ENCODE measurements at places on chromosomes 7 and 10.
A peak's percentile ranks its signal among the peaks of the same experiment; 100 is the strongest.

GRCh38 chr10:125149036-125149679, 11.2 kb downstream of the CTBP2 start:
- DNase-seq: no peak

GRCh38 chr7:24756545-24757352, 515 bp downstream of the GSDME start:
- no peak for DNase-seq

GRCh38 chr7:129828989-129829736, 123.6 kb downstream of the UBE2H start:
- no peak for DNase-seq

- DNase-seq: no peak
Measured at GRCh38 chr10:76161301-76161582, 729.8 kb downstream of the LRMDA start.

DNA sequence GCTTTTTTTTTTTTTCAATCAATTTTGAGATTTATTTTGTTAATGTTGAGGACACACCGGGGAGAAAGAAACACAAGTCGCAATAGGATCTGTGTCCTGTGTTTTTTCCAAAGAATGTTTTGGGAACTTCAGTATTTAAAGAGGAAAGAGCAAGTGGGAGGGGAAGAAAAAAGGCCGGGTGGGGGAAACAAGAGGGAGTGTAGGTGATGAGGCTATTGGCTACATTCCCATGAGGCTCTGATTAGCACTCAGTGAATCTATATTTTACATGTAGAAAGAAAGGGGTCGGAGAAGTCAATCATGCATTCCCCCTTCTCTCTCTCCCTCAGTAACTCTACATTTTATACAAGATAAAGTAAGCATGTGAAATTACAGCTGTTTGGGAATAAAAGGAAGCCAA, 4.1 kb downstream of the ZNF680 start:
- no peak for DNase-seq

DNA sequence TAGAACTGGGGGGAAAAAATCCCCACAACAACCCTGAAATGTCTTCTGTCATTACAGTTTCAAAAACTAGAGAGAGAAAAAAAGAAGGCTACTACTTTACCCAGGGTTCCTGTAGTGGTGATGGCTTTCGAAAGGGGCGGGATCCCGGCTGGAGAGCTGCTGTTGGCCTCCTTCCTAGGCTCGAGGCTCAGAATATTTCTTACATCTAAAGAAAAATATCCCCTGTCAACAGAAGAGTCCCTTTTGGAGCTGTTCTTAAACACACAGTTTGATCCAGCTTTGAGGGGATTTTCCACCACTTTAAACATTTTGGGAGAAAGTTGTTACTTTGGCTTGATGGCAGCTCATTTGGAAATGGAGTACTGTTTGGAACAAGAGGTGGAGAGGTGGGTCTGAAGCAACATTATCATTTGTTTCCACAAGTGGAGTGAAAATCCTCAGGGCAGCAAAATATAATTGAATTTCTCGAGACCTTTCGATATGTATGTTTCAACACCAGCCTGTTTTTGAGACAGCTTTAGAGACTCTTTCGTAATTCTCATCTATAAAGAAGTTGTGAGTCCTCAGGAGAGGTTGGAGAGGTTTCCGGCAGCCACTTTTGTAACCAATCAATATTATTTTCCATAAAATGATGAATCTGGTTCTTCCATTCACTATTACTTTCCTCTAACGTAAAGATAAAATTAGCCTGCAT, 5.1 kb downstream of the HOXA13 start:
- DNase-seq: no peak

DNA sequence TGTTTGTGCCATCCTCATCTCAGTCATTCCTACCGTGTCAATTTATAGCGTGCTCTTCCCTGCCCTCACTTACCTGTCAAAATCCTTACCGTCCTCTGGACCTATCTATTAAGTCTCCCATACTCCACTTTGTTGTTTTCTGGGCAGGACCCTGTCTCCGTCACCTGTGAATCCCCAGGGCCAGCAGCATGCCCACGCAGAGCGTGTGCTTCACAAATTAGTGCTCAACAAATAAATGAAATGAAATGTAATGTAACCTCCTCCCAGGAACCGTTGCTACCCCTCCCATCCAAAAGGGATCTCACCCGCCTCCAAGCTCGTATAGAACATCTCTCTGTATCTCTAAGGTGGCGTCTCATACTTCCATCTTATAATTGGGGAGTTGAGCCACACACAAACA, 589.9 kb upstream of the MGMT start:
- no peak for DNase-seq

- no peak for DNase-seq
Measured at GRCh38 chr7:57305192-57305748, 144.7 kb upstream of the ZNF716 start.

GRCh38 chr10:30154561-30154960, 95.2 kb upstream of the JCAD start:
- DNase-seq: no peak

GRCh38 chr10:103168438-103168837, 24.6 kb downstream of the NT5C2 start:
- DNase-seq: no peak

GRCh38 chr7:92714767-92715166, 121.6 kb downstream of the CDK6 start:
- no peak for DNase-seq

DNA sequence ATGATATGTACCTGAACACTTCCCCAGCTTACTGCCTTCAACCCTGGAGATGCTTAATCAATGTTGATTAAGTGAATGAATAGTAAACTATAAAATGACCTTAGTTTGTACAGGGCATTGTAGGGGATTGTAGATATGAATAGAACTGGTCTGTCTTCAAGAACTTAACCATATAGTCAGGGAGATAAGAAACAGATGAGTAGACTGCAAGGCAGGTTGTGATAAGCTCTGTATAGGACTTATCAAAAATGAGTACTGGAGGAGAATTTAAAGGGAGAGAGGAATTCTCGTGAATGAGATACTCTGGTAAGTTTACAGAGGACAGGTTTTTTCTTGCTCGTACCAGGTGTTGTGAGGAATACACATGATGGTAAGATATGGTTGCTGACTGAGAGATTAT, 27.6 kb downstream of the SGPL1 start:
- no peak for DNase-seq

DNA sequence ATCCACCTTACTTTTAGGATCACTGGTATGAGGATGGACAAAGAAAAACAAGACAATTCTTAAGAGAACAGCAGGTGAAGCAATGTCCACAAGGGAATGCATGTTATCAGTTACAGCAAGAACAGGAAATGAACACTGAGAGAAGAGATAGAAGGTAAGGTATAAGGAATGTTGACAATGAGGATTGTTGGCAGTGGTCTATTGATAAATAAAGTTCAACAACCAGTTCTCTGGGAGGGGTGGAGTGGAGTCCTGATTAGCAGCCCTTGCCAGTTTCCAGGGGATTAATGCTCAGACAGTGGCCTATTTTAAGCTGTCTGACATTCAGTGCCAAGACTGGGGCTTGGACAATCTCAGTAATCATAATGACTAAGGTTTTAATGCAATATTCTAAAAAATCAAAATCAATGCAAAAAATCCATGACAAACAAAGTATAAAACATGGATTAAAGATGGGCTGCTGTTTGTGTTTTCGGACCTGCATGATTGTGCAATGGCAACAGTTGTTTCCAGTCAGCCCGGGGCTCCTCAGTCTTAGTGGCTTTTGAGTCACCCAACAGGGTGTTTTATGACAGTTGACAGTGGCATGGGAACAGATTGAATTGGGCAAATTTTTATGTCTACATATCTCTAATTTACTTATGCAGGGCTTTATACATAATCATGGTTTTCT, 13.8 kb upstream of the AKR1B1 start:
- DNase-seq: no peak

DNA sequence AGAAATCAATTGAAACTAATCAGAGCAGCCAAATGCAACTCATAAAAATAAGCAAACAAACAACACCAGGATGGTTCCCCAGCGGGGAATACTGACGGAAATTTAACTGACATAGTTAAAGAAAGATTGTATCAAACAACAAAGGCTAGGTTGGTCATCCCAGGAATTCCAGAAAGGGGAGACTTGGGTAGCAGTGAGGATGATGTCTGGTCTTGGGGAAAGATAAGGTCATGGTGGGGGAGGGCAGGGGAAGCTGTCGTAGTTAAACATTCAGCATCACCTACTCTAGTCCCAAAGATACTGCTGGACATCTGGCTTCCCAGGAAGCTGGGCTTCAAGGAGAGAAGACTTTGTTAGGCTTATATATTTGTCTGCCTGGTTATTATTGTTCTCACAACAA, 50.4 kb downstream of the DYNC1I1 start:
- no peak for DNase-seq

- DNase-seq: no peak
Measured at GRCh38 chr7:156470399-156471320, 169.9 kb upstream of the RNF32 start.

GRCh38 chr7:79298145-79298760, 155.2 kb downstream of the MAGI2 start:
- DNase-seq: no peak

DNA sequence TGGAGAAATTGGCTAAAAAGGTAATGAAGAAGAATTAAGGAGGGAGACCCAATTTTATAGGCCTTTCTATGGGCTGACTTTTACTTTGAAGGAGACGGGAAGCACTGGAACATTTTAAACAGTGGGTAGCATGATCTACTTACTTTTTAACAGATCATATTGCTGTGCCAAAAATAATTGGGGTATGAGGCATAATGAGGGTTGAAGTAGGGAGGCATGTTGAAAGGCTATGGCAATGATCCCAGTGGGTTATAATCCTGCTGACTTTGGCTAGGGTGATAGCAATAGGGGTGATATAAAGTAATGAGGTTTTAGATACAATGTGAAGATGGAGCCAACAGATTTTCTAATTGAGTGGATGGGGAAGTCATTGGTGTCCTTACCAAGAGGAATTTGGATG, 73.2 kb downstream of the GPR37 start:
- DNase-seq: no peak

- peak; percentile 38 for DNase-seq
Measured at GRCh38 chr7:114865564-114865963, 56.3 kb upstream of the MDFIC start.

DNA sequence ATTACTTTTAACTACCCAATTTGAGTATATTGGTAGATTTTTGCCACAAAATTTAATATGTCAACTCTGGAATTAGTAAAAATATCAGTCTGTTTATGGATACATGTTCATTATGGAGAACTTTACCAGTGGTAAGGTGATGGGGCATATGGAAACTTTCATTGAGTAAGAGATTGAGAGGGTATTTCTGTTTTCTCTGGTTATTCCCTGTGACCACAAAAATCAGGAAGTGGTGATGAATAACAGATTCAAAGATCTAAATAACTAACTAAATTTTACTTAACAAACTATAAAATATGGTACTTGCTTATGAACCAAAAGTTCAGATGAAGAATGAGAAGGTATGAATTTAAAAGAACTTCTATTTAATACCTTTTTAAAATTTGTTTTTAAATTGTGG, 22.1 kb upstream of the STEAP4 start:
- DNase-seq: no peak

DNA sequence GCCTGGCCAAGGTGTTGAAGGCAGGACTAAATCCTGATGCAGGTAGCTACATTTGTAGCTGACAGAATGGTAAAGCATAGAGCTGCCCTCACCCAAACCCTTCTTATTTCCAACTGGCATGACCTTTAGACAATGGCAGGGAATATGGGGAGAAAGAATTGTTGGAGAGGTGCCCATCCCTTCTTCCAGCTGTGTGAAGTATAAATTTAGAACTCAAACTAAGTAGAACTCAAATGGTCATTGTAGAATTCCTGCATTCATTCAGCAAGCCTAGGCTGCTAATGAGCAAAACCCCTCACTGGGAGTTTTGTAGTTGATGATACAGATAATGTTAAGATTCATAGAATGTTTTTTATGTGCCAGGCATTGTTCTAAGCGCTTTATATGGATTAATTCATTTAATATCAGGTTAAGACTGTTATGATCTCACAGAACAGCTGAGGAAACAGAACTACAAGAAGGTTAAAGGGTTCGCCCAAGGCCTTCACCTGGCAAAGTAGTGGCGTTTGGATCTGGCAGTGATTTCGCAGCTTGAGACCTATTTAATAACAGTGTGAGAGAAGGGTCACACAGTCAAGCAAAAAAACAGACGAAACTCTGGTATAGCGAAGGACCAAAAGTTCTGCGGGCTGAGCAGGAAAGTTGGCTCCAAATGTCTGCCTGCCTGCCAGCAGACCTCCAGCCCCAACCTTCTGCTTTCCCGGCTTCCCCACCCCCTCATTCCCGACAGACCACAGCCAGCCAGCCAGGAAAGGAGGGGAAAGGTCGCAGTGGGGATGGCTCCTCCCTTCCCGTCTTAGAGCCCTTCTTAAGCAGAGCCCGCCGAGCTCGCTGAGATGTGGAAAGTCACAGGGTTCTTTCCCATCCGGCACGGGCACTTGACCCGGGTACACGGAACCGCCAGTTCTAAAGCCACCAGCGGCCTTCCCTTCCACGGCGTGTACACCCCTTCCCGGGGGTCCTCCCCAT, 1.6 kb upstream of the HILPDA start:
- no peak for DNase-seq

- DNase-seq: no peak
Measured at GRCh38 chr10:32337350-32337749, 9.6 kb downstream of the EPC1 start.

- no peak for DNase-seq
Measured at GRCh38 chr10:60424971-60425370, 35.3 kb upstream of the ANK3 start.

DNA sequence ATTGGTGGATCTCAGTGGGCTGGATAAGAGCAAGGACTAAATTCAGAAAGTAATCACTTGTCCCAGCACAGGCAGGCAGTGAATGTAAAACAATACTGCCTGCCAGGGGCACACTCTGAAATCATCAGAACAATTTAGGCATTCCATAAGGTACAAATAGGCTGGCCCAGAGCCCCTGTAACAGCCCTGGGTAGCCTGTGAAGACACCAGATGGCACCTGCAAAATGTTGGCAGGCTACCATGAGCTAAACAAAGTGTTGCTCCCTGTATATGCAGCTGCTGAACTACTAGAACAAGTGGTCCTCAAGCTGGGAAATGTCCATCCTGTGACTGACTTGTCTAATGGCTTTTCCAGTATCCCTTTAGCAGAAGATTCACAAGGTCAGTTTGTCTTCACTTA, 3.0 kb upstream of the PRSS37 start:
- DNase-seq: no peak

DNA sequence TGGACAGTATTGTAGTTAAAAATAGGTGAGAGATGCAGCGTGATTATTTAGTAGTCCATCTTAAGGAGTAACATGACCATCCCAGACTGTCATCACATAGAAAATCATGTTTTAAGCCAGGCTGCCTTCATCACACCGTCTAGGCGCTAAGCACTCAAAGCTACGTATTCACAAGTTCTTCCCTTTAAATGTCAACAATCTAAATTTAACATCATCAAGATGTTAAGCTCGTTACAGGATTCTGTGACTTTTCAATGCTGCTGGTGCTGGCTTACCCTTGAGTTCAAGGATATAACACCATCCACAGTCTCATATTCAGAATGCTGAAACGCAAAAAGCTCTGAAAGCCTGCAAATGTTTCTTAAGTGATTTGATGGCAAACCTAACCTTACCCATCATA, 109.5 kb upstream of the CDCA7L start:
- DNase-seq: no peak

GRCh38 chr10:8790390-8790789, 735.9 kb downstream of the GATA3 start:
- DNase-seq: no peak

All from stimulated activated CD8-positive, alpha-beta memory T cell treated with anti-CD3 and anti-CD28 coated beads, Interleukin-12 subunit alpha, Interleukin-12 subunit beta, amount 100 ng/mL, for 1 hour (primary cell).